ENCODE measurements at places on chromosomes 11 and 22.

DNA sequence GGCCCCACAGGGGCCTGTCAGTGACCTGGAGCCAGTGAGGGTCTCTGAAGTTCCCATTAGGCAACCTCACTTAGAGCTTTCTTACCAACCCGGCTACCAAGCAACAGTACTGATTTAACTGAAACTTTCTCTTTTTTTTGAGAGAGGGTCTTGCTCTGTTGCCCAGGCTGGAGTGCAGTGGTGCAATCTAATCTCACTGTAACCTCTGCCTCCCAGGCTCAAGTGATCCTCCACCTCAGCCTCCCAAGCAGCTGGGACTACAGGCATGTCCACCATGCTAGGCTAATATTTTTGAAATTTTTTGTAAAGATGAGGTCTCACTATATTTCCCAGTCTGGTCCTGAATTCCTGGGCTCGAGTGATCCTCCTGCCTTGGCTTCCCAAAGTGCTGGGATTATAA, 42.5 kb downstream of the ARFGAP3 start:
- DNase-seq, result no peak

DNA sequence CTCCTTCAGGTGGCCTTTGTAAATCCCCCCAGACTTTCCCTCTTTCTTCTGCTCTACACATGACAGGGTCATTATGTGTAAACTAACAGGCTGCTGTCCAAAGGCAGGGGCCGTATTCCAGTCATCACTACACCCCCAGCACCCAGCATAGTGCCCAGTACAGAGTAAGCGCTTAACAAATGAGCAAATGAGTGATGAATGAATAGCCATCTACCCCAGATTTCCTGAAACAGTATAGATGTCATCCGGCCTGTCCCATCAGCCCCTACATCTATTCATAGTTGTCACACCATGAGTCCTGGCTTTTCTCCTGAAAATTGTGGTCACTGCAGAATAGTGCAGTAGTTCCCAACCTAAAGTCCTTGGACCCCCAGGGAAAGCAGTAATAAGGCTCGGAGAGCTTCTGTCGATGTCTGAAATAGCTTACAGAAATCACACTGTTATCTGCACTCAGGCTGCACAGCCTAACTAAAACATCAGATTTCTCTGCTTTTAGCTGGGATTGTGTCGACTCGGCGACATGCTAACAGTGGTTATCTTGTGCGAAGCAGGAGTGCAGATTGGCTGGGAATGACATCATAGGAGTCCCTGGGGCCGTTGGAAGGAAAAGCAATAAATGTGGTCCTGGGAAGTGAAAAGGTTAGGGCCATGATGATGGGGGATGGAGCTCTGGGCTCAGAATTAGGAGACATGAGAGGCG, 143.8 kb upstream of the NECTIN1 start:
- no peak for DNase-seq

- no peak for DNase-seq
These were observed 1.8 kb downstream of the CHRDL2 start for GRCh38 chr11:74729397-74729796.

GRCh38 chr11:61446211-61446651, 16.3 kb downstream of the SDHAF2 start:
- peak; percentile 67 for DNase-seq

GRCh38 chr11:12807621-12808020, 133.4 kb downstream of the TEAD1 start:
- DNase-seq, result peak; percentile 32

DNA sequence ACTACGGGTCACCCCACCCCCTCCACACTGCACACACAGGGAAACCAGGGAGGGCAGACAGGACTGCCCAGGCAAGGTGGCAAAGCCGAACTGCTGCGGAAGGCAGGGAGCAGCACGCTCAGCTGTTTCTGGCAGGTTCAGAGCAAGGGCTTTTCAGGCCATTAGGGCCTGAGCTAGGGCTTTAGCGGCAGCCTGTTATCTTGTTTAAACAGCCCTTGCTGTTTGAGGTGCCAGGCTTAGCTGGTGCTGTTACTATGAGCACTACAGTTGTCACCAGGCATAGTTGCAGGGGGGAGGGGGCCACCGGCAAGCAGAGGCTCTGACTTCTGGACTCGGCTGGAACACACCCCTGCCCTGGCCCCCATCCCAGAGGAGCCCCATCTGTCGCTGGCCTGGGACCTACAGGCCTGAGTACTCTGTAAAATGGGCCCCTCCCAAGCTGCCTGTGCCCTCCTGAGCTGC, 34.9 kb downstream of the RSPH14 start:
- DNase-seq, result peak; percentile 74

DNA sequence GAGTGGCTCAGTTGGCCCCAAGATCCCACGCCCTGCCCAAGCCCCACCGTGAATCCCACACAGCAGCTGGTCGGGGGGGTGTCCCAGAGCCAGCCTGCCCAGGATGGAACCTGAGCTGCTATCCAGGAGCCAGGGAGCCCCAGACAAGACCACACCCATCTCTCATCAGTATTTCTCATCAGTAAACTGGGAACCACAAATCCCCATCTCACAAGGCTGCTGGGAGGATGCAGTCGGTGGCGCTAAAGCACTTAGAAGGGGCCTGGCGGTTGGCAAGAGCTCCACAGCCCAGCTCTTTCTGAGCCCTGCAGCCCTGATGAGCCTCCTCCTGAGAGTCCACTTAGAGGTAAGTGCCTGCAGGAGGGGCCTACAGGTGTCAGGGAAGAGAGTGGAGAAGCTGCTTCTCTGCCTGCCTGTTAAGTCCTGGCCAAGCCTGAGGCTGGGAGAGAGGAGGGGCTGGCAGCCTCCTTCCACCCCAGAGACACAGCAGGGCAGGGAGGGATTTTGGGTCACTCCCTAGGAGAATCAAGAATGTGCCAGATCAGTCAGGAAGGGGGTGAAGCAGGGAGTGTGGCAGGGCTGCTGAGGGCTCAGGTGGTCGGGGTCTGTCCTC, 6.1 kb downstream of the FADS3 start:
- DNase-seq, result no peak

GRCh38 chr22:42844756-42845155, 12.3 kb downstream of the ARFGAP3 start:
- no peak for DNase-seq

DNA sequence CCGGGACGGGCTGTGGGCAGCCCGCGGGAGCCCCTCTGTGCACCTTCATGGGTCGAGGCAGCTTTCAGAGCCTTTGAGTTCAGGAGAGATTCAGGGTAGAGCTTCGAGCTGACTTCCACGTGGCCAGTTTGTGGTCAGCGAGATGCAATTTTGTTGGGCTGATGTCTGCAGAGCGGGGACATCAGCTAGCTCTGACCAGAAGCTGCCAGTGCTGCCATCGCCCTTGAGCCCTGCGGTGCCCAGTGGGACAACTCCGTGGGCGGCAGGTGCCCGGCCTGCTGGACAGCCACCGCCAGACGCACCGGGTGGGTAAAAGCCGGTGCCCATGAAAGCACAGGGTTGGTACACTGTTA, 719 bp downstream of the TALDO1 start:
- no peak for DNase-seq

- DNase-seq, result peak; percentile 45
These were observed 33.4 kb upstream of the API5 start for GRCh38 chr11:43278193-43278956.

DNA sequence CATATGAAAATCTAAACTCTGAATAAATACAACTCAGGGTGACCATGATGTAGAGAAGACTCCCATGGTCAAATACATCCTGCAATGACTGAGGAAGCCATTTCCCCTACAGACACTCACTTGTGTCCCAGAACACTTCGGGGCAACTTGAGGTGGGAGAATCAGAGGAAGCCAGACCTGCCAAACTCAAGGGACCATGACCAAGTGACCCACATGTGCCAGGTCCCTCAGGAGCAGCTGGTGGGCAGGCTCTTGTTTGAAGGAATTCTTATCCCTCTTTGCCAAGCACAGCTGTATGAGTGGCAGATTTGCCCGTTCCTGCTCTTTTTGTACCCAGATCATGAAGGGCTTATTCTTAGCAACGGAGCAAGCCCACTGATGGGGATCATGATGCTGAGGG, 17.8 kb downstream of the SPATA19 start:
- DNase-seq, result no peak

- no peak for DNase-seq
These were observed 22.6 kb upstream of the RCN1 start for GRCh38 chr11:32068134-32068870.

DNA sequence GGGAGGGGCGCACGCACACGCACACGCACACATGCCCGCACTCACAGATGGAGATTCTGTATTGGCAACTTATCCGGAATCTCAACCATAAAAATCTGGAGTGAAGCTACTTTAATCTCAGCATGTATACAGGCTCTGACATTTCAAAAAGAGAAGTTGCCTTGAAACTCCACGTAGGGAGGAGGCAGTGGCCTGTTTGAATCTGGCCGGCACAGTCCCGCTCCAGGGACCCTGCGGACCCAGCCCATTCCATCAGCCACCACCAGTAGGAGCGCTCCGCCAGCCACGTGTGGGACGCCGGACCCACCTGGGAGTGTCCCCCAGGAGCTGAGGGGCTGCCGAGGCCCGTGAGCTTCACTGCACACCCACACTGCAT, 1.9 kb upstream of the SYT8 start:
- no peak for DNase-seq

DNA sequence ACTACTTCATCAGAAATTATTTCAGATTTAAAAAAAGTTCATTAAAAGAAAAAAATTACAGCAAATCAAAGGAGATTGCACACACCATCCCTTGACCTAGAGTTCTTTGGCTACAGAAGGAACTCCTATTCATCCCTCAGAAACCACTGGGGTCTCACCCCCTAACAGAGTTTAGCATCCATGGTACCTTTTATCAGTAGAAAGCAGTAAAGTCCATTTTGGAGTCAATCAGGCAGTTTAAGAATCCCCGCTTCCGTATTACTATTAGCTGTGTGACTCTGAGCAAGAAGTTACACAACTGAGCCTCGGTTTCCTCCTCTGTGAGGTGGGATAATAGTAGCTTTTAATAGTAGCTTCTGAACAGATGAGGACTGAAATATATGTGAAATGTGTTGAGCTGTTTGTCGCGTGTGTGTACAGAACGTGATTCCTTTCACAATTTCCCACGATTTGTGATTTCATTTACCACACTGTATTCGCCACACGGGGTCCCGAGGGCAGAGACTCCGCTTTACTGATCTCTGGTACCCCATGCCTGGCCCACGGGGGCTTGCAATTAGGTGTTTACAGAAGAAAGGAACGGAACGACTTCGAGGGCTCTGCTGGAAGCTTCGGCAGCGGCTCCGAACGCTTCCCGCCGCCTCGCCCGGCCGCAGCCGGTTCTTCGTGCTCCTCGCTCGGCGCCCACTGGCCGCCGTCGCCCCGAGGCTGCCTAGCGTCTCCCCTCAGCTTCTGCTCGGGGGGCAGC, 72.5 kb upstream of the ZBED5 start:
- DNase-seq, result no peak

DNA sequence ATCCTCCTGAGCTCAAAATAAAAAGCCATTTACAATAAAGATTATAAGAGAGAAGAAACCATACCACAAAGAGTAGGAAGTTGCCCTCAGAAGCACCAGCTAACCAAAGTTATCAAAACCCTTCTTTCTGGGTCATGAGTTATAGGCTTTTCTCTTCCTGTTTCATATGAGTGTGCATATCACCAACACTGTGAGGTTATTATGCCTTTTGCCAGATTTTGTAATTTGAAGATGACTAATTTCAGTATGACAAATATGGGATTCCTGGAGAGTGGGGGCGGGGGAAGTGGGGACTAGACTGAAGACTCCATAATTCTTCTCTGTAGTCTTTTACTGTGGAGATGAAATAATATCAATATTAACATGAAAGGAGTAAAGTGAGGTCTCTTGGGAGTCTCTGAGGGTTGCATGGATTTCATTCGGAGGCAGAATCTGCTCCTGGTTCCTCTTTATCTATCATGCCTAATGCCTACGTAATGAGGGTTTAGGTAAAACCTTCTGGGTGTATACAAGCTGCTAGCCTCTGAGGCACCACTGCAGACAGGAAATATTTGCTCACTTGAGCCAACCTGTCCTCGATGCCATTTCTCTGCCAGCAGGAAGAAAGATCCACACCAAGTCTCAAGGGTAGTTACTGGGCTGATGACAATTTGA, 2.1 kb downstream of the LPXN start:
- DNase-seq, result no peak

- DNase-seq, result no peak
These were observed 21.4 kb upstream of the AMOTL1 start for GRCh38 chr11:94746721-94747120.

GRCh38 chr11:6027501-6027900, 3.1 kb downstream of the OR56A1 start:
- no peak for DNase-seq

DNA sequence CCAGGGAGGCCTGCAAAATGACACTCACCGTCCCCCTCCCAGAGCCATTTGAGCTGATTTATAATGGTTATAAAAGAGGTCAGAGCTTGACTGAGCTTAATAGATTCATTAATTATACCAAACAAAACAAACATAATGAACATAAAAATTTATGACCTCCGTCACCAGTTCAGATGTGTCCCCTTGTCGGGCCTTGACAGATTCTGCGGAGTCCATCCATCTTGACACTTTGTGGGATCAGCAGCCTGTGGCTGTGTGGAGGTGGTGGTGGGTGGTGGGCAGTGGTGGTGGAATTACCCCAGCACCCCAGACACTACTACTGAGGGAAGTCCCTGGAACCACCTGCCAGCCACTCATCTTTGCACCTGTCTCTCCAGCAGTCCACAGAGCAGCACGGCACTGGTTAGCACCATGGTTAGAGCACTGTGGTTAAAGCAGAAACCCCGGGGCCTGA, 83.5 kb downstream of the DSCAML1 start:
- DNase-seq, result no peak

GRCh38 chr11:109794501-109794900, 298.7 kb upstream of the ZC3H12C start:
- no peak for DNase-seq

DNA sequence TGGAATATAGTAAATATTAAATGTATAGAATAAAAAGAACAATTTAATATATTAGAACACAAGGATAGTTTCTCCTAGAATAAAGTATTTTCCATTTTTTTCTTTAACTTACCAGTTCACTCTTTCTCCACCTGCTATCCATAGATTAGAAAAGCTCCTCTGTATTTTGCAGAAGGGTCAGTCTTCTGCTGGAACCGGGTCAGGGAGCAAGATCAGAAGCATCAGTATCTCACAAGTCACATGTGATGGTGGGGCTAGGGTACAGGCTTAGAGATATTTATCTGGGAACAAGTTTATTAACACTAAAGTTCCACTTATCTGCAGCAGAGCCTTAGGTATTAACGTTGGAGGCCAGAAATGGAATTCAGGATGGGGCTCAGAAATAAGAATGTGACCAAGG, 17.3 kb upstream of the OR52A1 start:
- DNase-seq, result no peak

Measured in NCI-H524 treated with DMSO at 0.1 percent for 48 hours (cell line).